ENCODE measurements at places on chromosomes 5 and 9.
A peak's percentile ranks its signal among the peaks of the same experiment; 100 is the strongest.

DNA sequence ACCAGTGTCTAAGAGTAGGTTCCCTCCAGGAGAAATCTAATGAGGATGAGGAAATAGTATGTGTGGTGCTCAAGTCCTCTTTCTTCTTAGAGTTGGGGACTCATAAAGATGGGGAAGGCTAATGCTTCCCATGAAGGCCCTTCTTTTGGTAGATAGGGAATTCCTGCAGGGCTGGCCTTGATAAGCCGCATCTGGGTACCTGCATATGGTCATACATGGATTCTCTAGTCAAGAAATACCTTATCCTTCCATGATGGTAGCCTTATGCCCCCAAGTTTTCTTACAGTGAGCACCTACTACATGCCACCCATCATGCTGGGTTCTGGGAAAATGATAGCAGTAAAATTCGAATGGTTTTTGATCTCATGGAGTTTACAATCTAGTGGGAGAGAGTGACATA lies 382.6 kb downstream of the KDM4C start:
- DNase-seq: no peak

- no peak for DNase-seq
Observed at GRCh38 chr9:105281926-105282325, 37.5 kb downstream of the SLC44A1 start.

GRCh38 chr5:127590156-127590722 lies 58.6 kb upstream of the CTXN3 start:
- no peak for DNase-seq

- no peak for DNase-seq
Observed at GRCh38 chr5:10272053-10272874, 22.2 kb downstream of the CCT5 start.

- DNase-seq: no peak
Observed at GRCh38 chr9:130445268-130445983, 665 bp downstream of the ASS1 start.

GRCh38 chr5:142520885-142521284 lies 165.0 kb downstream of the FGF1 start:
- DNase-seq: no peak

- no peak for DNase-seq
Observed at GRCh38 chr9:113648048-113648447, 184.5 kb downstream of the RGS3 start.

DNA sequence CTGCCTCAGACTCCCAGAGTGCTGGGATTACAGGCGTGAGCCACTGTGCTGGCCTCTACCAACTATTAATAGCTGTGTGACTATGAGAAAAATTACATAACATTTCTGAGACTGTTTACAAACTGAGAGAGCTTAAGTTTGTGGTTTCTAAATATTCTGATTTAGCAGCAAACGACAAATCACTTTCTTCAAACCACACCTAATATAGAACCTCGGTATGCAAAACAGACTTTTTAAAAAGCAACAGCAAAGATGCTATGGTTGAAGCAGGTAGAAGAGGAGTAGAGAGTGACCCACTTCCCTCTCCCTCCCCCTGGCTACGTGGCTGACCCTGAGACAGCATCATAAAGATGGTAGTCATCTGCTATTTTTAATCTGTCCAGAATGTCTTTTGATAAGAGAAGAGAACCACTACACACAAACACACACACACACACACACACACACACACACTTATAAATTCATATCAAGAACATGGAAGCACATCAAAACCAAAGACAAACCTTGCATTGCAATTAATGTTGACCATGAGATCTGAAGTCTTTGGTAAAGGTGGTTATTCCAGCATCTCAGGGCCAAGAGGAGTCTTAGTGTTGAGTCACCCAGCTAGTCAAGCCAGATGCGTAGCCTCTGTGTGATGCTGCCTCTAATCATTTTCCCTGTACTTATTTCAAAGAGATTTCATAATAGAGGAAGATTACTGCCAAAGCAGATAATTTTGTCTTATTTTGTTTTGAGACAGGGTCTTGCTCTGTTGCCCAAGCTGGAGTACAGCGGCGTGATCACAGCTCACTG lies 58.1 kb upstream of the TMEM215 start:
- no peak for DNase-seq

DNA sequence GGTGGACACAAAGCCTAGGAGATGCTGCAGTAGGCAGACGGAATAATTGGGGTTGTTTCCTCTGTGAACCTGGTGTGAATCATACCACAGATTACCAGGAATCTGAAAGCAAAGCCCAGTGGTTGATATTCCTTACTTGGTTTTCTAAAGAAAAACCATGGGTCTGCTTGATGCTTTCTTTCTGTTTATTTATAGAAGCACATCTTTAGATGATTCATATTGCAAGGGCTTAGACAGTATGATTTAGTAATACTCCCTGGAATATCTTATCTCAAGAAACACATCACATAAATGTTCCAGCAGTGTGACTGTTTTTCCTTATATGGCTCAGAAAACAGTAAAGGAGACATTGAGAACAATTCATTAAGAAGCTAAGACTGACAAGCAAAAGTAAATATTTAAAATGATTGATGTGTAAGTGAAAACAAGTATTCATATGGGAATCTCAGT lies 623.3 kb downstream of the RAB3C start:
- no peak for DNase-seq

GRCh38 chr9:27280860-27281259 lies 16.1 kb downstream of the EQTN start:
- DNase-seq: no peak

DNA sequence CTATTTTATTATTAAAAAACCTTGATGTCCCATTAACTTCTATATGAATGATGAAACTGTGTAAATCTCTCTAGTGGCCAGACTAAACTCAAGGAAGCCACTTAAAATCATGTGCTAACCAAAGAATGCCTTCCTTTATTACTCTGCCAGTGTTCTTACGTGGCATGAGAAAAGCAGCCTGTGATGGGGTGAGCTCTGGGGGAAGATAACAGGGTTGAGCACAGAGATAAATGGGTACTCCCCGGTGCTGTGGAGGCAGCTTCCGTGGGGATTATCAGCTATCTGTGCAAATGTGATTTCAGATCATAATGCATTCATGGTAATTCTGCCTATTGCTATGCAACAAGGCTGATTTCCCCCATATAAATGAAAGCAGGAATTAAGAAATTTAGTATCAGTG lies 181.3 kb downstream of the CAVIN4 start:
- no peak for DNase-seq

GRCh38 chr9:14273696-14274121 lies 40.2 kb downstream of the NFIB start:
- no peak for DNase-seq

GRCh38 chr5:150245808-150246207 lies 43.8 kb downstream of the CAMK2A start:
- no peak for DNase-seq

- no peak for DNase-seq
Observed at GRCh38 chr5:107501965-107502675, 168.6 kb downstream of the EFNA5 start.

DNA sequence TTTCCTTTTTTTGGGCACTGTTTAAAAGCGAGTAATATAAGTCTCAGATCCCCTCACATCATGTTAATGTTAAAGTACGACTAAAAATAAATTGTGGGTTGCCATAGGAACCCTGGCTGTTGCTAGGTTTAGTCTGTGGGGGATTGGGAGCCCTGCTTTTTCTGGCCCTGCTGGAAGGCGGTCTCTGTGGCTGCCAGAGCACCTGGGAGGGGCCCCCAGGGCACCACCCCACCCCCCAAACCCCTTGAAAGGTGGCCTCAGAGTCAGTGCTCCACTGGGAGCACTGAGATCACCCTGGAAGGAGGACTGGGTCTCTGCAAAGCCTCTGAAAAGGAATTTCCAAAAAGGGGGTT lies 66.2 kb upstream of the NEURL1B start:
- DNase-seq: no peak

DNA sequence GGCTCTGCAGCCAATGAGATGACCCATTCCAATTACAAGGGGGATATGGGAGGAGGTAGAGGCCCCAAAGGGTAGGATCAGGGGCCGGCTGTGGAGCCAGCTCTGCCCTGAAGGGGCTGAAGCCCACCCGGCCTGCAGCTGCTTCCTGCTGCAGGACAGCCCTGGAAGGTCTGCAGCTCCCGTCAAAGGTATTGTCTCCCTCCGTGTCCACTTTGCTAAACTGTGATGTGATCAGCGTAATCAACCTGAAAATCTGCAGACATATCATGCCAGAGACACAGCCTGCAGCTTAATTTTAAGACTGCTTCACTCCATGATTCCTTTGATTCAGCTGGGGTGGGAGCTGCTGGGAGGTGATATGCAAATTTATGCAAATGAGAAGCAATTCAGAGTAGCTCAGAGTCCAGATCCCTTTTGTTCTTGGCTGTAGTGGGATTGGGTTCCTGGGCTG lies 90.7 kb downstream of the GADD45G start:
- no peak for DNase-seq

GRCh38 chr9:98081477-98082219 lies 25.1 kb downstream of the NANS start:
- DNase-seq: peak; percentile 38

GRCh38 chr9:36903541-36904435 lies 130.3 kb downstream of the PAX5 start:
- peak; percentile 6 for DNase-seq

GRCh38 chr9:93603906-93604326 lies 27.5 kb downstream of the PHF2 start:
- no peak for DNase-seq

- DNase-seq: no peak
Observed at GRCh38 chr5:107216587-107216986, 454.1 kb downstream of the EFNA5 start.

DNA sequence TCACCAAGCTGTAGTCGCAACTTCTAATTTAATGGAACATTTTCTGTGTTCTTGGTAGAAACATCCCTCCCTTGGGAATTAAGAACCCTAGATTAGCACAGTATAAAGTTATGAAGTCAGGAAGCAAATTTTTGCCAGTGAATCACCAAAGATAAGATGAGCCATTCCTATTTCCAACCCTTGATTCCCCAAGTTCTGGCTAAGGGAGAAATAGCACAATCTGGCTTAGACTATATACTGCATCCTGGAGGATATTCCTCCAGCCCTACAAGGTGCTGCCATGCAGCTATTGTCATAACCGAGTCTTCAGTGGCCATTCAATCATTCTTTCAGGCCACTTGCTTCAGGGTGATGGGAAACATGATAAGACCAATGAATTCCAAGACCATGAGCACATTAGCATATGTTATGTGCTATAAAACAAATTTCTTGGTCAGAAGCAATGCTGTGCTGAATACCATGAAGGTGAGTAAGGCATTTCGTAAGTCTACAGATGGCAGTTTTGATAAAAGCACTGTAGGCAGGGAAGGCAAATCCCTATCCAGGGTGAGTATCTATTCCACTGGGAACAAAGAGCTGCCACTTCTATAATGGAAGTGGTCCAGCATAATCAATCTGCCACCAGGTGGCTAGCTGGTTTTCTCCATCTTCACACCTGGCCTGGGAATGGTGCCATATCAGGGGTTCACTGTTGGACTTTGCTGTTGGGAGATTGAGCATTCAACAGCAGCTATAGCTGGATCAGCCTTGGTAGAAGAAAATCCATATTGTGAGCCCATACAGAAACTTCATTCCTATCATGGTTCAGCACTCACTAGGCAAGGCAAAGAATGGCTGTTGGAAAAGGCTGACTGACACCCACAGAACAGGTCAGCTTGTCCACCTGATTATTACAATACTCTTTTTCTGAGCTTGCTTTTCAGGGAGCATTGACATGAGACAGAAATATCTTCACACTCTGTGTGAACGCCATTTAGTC lies 19.6 kb upstream of the ARL15 start:
- no peak for DNase-seq

GRCh38 chr9:137441289-137441934 lies at the start of gene ENTPD8:
Gene ENTPD8, minus strand, starts transcription at chr9:137441357. Its CDS starts 3,072 bp downstream, at chr9:137438285.
- DNase-seq: no peak

GRCh38 chr5:111848476-111848875 lies 91.5 kb upstream of the NREP start:
- DNase-seq: no peak

DNA sequence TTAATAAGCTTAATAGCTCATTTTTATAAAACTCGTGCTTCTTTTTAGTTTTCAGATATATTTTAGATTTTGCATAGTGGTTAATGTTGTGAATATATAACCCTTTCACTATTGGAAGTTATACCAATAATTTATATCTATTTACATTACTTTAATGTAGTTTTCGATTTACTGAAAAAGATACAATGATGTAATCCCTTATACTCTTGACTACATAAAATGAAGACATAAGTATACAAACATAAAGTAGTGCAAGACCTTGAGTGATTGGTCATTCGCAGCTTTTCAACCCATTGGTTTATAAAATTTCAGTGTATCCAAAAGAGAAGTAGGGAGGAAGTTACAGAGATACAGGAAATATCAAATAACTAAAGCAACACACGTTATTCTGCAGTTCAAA lies 84.3 kb upstream of the GRHPR start:
- no peak for DNase-seq

- DNase-seq: no peak
Observed at GRCh38 chr9:27168496-27168895, 59.5 kb downstream of the TEK start.

- peak; percentile 40 for DNase-seq
Observed at GRCh38 chr5:180860273-180860886, 696 bp downstream of the ZFP62 start.

GRCh38 chr9:4859035-4859434 lies 66.3 kb downstream of the RCL1 start:
- DNase-seq: no peak

DNA sequence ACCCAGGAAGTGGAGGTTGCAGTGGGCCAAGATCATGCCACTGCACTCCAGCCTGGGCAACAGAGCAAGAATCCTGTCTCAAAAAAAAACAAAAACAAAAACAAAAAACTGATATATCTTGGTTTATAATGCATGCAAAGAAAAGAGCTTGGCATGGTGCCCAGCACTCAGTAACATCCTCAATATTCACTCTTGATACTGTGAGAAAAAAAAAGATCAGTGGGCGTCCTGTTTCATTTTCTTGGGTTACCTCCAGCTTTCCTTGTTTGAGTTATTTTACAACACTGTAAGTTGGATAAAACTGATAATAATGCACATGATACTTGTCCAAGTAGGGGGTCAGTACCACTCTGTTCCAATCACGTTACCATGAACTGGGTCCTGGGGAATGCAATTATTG lies 7.8 kb downstream of the PHYHD1 start:
- no peak for DNase-seq

DNA sequence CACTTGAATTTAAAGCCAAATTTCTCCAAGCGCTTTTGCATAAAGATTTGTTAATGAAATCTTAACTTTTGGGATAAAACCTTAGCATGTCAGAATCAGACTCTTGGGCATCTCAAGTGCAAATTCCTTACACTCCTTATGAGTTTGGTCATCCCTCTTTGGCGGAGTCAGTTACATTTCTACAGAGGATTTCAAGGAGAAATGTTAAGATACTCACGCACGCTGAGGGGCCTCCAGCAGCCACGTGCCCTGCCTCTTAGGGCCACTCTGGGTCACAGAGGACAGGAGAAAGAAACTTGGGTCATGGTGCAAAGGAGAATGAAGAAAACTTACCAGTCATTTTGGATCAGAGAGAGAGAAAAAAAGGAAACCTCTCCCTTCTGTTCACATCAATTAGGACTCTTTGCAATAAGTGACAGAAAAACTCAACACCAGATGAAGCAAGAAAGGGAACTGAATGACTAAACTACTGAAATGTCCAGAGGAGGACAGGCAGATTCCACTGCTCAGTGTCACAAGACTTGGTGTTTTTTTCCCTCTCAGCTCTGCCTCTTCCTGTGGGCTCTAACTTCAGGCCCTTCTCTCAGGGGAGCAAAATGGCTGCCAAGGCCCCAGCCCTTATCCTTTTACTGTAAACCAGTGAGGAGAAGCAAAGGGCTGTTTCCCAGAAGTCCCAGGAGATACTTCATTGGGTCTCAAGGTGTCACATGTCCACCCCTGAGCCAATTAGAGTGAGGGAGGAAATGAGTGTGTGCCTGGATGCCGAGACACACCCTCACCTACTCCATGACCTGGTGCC lies 63.3 kb upstream of the NFIL3 start:
- no peak for DNase-seq

Measured in stimulated activated CD4-positive, alpha-beta T cell treated with anti-CD3 and anti-CD28 coated beads, Interleukin-4, amount 100 ng/mL, for 1 hour (primary cell).